Stimulated activated CD8-positive, alpha-beta memory T cell treated with anti-CD3 and anti-CD28 coated beads, Interleukin-15, amount 100 ng/mL, for 24 hours (primary cell): ENCODE measurements at places on chromosomes 12 and 14.

DNA sequence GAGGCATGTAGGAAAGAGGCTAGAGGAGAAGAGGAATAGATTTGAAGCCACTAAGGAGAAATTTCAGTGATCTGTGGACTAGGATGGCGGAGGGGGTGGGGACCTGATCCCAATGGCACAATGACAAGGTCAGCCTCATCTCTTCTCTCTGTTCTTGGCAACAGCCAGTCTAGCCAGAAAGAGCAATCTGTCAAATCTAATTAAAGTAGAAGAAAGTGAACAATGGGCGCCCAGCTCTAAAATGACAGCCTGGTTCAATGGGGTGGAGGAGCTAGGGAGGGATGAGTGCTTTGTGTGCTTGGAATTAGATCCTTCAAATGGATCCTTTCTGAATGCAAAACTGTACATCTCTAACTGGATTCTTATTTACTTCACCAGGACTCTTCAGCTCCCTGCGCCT lies 37.2 kb upstream of the TUBA1C start:
- no peak for DNase-seq

DNA sequence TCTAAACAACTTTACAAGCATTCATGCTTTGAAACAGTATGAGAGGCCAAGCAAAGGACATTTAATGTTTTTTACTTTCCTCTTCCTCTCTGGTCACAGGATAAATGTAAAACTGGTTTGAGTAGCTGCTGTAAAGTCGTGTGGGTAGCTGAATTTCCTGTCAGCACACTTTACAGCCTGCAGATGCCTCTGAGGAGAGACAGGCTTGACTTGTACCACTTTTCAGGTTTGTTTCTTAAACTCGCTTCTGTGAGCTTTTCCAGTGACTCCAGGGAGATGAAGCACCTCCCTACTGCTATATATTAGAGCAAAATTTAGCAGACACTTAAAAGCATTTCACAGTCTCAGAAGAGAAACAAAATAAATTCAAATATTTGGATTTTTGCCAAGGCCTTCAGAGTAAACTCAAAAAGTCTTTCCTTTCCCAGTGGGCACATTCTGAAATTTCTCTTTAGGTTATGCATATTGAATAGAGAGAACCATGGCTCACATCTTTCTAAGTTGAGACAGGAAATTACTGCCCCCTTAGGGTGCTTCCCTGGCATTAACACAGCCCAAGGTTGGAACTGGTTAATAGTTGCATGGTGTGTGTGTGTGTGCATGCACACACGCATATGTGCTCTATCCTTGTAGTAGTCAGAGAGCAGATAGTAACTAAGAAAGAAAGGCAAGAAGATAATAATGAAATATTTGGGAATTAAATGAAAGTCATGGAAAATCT lies 557.3 kb upstream of the MIS18BP1 start:
- no peak for DNase-seq

DNA sequence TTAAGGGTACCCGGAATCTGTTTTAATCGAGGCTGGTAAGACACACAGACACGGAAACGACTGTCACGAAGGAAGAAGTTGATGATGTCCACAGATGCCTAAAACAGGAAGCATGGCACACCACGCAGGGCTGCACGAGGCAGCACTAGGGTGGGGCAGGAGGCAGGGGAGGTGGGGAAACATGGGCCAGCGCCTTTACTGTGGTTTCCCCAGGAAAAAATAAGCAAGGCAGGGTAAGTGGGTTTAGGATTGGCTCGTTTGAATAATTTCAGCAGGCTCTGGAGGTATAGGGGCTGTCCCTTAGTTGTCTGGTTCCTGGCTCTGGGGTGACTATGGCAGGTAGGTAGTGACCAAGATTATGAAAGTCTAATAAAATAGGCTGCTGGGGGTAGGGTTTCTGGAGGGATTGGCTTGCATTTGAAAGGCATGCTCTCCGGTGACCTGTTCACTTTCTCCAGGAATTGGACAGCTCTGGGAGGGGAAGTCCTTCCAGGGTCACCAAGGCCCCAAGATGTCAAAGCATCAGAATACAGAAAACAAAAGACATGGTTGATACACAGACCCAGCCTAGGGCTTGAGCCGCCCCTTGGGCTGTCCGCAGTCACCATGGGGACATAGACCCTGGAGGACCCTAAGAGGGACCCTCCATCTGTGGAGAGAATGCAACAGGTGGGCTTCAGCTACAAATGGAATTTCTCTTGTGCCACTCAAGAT lies 35.3 kb downstream of the MAP1LC3B2 start:
- DNase-seq: no peak

GRCh38 chr14:101074196-101075024 lies 170.9 kb upstream of the RTL1 start:
- DNase-seq: no peak

- no peak for DNase-seq
These were observed 23.7 kb downstream of the HEBP1 start for GRCh38 chr12:12976366-12976765.

DNA sequence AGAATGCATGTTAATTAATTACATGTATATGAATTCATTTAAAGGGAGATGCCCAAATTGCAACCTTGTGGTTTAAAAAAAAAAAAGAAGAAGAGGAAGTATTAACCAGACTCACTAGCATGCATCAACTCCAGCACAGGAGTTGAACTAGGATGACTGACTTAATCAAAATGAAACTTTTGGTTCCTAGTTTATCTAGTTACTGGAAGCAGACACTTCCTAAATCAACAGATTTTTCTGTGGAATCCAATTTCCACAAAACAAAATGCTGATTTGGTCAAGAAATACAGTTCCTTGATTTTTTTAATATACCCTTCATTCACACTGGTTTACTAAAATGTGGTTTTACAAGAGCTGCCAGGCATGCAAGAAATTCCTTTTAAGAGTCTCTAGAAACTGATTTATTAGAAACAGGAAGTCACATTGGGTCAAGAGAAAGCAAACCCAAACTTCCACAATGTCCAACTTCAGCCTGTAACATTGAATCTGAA lies 41.6 kb downstream of the ITPR2 start:
- DNase-seq: no peak

- no peak for DNase-seq
These were observed 383.0 kb downstream of the LRIG3 start for GRCh38 chr12:58537278-58537677.

GRCh38 chr12:109500406-109501185 lies 23.2 kb downstream of the UBE3B start:
- no peak for DNase-seq

DNA sequence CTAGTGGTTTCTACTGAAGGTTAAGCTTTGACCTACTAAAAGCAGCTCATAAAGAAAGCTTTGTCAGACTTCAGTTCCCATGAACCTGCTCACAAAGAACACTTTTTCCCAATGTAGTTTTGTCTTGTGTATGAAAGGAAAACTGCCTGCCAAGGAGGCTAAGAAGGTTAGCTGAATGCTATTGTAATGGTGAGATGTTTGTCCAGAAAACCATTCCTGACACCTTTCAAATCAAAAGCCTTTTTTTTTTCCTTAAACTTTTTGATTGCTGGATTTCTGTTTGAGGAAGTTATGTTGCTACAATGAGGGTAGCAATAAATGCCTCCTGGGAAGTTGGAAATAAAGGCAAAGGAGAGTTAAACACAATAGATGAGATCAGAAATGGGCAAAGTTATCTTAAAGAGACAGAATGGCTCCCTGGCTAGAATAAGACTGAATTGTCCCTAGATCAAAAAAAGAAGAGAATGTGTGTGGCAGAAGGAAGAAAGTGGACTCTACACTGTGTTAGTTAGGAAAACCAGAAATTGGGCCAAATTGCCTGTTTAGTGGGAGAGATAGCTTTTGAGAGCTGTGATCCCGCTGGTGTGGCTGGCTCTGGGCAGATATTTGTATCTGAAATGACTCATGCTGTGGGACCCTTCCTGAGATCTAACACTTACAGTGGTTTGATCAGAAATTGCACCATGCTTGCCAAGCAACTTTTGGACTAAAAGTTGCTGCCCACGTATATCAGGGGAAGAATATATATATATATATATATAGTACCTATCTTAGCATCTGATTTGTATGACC lies 27.5 kb downstream of the TECPR2 start:
- DNase-seq: no peak

- DNase-seq: no peak
These were observed 239.3 kb downstream of the TRHDE start for GRCh38 chr12:72511498-72511897.

GRCh38 chr14:44609201-44609600 lies 102.1 kb upstream of the FSCB start:
- DNase-seq: no peak
